ENCODE measurements at places on chromosomes 3 and 15.
A peak's percentile ranks its signal among the peaks of the same experiment; 100 is the strongest.

GRCh38 chr3:192864941-192865340 is 52.7 kb downstream of the MB21D2 start:
- DNase-seq: no peak

GRCh38 chr15:89761009-89761831 is 10.2 kb upstream of the MESP1 start:
- DNase-seq: no peak

DNA sequence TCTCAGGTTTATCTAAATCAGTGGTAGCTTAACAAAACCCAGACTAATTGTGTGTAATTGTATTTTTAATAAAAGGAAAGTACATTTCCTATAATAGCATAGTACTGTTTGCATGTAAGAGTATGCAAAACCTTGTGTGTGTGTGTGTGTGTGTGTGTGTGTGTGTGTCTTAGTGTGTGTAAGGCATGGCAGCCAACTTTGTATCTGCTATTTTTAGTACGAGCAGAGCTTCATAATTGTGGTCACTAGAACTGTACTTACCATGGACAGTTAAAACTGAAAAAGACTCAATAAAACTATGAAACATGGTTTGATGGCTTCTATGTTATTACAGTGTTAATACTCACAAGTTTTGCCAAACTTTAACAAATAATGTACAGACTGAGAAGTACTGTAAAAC is 6.2 kb downstream of the P2RY1 start:
- DNase-seq: no peak

DNA sequence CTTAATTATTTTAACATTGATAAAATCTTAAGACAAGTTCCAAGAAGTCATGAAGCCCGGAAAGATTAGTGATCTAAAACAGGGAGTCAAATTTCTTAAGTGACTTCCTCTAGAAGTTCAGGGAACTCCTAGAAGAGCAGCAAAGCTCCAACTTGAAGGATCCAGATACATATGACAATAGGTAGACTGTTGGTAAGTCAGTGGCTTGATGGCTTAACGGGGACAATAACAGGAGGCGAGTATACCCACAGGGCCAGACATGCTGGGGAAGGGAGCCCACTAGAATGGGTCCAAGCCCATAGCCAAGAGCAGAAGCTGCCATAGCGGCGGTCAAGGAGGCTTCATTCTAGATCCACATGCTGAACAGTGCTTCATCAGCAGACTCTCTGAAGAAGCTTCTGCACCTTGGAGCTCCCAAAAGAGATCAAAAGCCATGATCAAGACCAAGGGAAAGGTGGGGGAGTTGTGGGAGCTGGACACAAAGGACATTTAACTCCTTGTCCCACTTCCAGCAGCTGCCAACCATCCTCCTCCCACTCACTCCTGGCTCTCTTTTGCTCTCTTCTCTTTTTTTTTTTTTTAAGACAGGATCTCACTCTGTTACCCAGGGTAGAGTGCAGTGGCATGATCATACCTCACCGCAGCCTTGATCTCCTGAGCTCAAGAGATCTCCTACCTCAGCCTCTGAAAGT is 10.2 kb upstream of the CA12 start:
- no peak for DNase-seq

GRCh38 chr3:101244212-101244575 is 76.2 kb downstream of the IMPG2 start:
- DNase-seq: no peak

DNA sequence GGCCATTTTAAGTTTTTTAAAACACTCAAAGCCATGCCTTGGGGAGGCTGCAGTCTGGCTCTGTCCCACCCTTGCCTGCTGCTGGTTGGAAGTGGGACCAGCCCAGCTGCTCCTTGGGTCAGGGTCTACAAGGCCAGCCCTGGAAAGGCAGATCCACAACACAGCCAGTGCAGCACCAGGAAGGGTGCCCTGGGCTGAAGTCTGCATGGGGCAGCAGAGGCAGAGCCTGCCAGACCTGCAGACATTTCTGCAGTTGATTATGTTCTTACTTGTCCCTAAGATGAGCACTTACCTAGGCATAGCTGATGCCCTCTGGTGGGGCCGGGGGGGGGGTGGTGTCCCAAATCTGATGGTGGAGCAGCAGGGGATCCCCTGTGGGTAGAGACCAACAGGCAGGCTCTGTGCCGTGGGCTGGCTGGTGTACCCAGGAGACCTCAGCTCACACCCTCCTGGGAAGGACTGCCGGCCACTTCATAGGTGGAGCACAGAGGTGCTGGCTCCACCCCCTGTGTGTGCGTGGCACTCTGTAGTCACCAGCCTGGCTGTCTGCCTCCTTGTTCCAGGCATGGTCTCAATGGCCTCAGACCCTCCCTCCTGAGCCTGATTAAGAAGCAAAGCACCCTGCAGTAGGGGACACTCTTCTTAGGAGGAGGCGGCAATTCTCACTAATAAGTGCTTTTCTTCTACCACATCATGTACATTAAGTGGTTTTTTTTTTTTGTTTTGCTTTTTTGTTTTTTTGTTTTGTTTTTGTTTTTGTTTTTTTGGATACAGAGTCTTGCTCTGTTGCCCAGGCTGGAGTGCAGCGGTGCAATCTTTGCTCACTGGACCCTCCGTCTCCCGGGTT is 97.4 kb upstream of the KLF13 start:
- DNase-seq: no peak

- no peak for DNase-seq
Observed at GRCh38 chr3:189863031-189863430, 231.8 kb downstream of the TP63 start.

GRCh38 chr15:29799859-29800258 is 22.4 kb downstream of the TJP1 start:
- DNase-seq: no peak

DNA sequence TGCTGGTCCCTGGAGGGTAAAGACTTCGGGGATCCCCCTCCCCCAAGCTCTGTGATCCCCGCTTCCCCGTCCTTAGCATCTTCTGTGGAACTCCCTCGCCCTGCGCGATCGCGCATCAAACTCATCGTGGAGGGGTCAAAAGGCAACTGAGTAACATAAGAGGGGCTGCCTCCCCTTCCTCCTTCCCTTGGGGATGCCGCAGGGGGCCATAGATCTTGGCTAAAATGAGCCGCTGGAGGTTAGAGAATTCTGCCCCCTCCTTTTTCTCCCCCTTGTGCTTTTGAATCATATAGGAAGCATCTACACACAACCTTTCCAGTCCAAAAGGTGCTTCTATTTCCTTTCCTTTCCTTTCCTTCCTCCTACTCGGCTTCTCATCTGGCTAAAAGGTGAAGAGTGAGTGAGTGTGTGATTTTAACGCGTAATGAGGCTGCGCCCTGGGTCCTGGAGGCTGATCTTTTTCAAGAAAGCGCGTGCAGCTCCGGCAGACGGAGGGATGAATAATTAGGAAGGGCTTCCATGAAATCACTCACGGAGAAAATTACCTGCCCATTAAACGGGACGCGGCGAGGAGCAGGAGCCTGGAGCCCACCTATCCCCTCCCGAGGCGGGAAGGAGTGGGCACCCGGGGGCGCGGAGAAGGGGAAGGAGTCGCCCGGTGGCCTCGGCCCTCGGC is 831 bp upstream of the ROBO2 start:
- no peak for DNase-seq

DNA sequence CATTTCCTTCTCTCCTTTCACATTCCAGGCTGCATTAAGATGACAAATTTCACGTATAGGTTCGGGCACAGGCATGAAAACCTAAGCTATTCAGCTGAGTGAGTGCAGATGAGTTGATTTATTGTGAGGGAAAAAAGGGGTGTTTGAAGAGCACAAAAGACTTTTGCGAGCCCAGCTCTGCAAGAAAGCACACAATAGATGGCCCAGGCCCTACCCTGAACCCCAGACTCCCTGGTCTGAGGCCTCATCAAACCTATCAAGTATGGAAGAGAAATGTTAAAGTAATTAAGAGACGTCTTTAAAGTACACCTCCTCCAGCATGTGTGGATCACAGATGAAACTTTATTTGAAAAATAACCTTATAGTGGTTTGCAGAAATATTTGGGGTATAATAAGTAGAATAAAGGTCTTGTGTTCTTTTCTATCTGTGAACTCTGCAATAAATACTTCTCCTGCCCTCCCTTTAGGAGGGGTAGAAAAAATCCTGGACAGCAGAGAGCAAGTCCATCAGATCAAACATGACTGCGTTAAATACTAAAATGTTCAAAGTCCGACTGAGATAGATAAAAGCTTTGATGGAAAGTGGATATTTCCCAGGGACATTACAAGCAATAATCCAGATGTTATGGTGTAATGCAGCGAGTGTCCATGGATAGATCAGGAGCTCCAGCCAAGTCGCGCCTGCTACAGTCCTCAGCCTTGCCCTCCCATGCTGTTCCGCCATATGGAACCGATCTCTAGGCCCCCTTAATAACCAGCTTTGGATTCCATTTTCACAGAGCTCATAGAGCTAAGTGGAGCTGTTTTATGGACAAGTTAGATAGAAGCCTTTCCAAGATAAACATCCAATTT is 121.5 kb downstream of the MCTP2 start:
- no peak for DNase-seq

- DNase-seq: no peak
Observed at GRCh38 chr3:19232566-19232965, 84.3 kb downstream of the KCNH8 start.

GRCh38 chr3:13550423-13550690 is 1.4 kb downstream of the FBLN2 start:
- DNase-seq: no peak

DNA sequence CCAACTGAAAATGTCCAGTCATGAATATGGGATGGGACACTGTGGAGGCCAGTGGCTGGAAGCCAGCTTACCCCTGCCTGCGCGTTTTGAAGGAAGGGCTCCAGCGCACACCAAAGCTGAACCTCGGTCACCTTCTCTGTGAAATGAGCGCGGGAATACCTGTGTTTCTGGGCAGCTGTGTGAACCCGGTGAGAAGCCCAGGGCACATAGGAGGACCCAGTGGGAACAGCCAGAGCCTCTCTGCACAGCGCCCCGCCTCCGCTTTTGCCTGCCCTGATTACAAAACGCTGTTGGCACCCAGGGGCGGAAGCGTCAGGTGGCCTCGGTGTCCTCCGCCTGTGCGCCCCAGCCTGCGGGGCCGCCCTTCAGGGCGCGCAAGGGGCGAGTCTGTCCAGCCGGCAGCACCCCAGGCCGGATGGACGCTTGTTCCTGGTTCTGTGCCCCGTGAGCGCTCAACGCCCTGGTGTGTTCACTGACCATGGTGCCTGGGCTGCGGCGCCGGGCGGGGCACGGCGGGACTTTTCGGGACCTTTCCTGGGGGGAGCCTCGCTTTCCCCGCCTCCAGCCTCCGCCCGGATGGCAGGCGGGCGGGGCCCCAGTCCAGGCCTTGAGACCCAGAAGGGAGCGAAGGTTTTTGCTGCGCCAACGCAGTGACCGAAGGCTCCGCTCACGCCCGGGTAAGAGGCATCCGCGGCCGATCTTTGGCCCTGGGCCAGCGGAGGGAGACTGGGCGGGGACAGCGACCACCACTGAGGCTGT is at the start of gene SQOR:
Gene SQOR (plus strand): TSS at position 598 of the 759 bp plus-strand sequence. CDS start 23,895 bp downstream, outside the sequence.
- no peak for DNase-seq

GRCh38 chr3:142150271-142150670 is 927 bp upstream of the TFDP2 start:
- DNase-seq: no peak

- DNase-seq: no peak
Observed at GRCh38 chr15:31563001-31563400, 236.4 kb downstream of the KLF13 start.

DNA sequence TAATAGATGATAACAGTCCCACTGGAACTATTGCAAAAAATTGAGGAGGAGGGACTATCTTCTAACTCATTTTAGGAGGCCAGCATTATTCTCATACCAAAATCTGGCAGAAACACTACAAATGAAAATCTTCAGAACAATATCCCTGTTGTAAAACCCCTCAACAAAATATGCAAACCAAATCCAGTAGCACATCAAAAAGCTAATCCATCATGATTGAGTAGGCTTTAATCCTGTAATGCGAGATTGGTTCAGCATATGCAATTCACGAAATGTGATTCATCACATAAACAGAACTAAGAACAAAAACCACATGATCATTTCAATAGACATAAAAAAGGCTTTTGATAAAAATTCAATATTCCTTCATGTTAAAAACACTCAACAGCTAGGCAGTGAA is 23.9 kb upstream of the PLSCR2 start:
- DNase-seq: no peak

GRCh38 chr3:133489466-133490085 is 83.9 kb upstream of the CDV3 start:
- no peak for DNase-seq

DNA sequence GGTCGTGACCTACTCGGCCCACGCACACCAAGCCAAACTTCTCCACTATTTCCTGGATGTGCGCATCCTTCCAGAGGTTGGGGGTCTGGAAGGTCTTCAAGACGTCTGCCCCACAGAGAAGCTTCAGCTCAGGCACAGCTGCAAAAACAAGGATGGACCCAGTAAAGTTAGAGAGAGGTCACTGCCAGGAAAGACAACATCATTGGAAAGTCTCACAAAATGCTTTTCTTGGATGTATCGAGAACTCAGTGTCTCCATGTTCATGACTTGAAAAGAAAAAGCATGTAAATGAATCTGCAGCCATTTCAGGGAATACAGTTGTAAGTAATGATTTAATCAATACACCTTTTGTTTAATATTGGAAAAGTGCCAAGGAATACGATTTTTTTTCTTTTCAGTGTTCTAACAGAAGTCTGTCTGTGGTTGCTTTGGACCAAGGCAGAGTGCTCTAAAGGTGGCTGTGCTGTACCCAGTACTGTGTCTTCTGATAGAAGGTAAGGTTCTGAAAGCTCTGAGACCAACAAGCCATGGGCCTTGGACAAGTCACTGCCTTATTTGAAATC is 21.8 kb upstream of the RBP1 start:
- DNase-seq: no peak

- DNase-seq: no peak
Observed at GRCh38 chr3:196388956-196389355, 43.3 kb downstream of the UBXN7 start.

GRCh38 chr3:95351158-95351557 is 1288.3 kb downstream of the NSUN3 start:
- no peak for DNase-seq

DNA sequence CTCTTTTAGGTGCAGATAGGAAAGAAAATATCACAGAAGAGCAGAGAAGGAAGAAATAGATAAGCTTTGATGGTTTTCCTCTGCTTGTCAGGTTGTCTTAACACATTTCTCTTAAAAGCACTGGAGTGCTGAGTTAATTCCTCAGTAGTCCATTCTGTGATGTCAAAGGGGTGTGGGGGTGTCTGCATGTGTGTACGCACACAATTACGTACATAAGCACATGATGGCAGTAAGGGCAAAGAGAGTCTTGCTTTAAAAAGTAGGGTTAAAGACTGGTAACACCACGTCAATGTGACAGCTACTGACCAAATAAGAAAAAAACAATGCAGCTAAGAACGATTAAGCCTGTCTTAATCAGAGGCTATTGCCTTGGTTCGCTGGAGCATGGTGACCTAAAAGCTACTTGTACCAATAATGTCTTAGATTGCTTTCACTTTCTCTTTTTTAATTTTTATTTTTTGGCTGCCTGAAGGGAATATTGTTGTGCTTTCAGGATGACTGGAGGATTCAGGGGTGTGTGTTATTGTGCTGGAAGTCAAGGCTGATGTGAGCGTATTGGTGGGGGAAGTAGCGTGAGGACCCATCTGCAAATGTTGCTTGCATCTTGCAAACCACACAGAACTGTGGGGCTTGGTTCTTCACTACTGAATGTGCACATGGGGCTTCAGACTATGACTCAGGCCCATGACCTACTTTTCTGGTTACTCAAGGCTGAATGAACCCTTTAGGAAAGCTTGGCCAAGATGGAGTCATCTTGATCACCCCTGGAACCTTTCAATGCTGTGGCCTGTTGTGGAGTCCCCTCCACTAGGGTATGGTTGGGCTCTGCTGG is 417.8 kb upstream of the TPM1 start:
- peak; percentile 56 for DNase-seq
